ENCODE measurements at places on chromosomes 2 and 18.

GRCh38 chr2:30267161-30267975 is 36.0 kb downstream of the LBH start:
- no peak overlapping the region for H3K4me3 ChIP-seq
- no peak for DNase-seq
- no peaks in the 10 kb centered on the region for H3K36me3 ChIP-seq
- no peak overlapping the region for H3K27ac ChIP-seq
- H3K4me1 ChIP-seq, result no peaks in the 10 kb centered on the region

- H3K27me3 ChIP-seq, result no peaks in the 10 kb centered on the region
- H3K27ac ChIP-seq, result no peak overlapping the region
- H3K4me1 ChIP-seq, result no peaks in the 10 kb centered on the region
Measured at GRCh38 chr2:176039375-176039774, 37.3 kb upstream of the LNPK start.

GRCh38 chr2:179139506-179139905 is 89.6 kb upstream of the CCDC141 start:
- H3K4me1 ChIP-seq, result no peaks in the 10 kb centered on the region
- H3K4me3 ChIP-seq, result no peak overlapping the region
- no peaks in the 10 kb centered on the region for H3K27me3 ChIP-seq

GRCh38 chr2:106759966-106760365 is 126.0 kb downstream of the ST6GAL2 start:
- H3K27me3 ChIP-seq, result no peaks in the 10 kb centered on the region
- H3K4me3 ChIP-seq, result no peak overlapping the region
- H3K27ac ChIP-seq, result no peak overlapping the region
- DNase-seq, result no peak

- no peak overlapping the region for H3K27ac ChIP-seq
- H3K36me3 ChIP-seq, result no peaks in the 10 kb centered on the region
- no peaks in the 10 kb centered on the region for H3K27me3 ChIP-seq
- DNase-seq, result no peak
- no peaks in the 10 kb centered on the region for H3K4me1 ChIP-seq
Measured at GRCh38 chr2:236317938-236318396, 53.8 kb upstream of the ASB18 start.

DNA sequence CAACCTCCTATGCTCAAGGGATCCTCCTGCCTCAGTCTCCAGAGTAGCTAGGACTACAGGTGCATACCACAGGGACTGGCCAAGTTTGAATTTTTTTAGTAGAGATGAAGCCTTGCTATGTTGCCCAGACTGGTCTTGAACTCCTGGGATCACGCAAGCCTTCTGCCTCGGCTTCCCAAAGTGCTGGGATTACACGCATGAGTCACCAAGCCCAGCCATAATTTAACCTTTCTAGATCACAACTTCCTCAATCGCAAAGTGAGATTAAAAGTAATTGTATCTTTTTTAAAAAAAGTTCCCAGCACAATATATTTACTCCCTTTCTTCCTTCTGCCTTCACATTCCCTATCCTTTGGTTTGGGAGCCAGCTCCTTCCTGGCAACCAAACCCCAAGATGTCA is 5.8 kb upstream of the PPP1CB start:
- no peak overlapping the region for H3K4me3 ChIP-seq
- H3K27me3 ChIP-seq, result no peaks in the 10 kb centered on the region
- peaks cover 9% of the 10 kb centered on the region for H3K4me1 ChIP-seq
- no peaks in the 10 kb centered on the region for H3K36me3 ChIP-seq
- no peak overlapping the region for H3K27ac ChIP-seq

DNA sequence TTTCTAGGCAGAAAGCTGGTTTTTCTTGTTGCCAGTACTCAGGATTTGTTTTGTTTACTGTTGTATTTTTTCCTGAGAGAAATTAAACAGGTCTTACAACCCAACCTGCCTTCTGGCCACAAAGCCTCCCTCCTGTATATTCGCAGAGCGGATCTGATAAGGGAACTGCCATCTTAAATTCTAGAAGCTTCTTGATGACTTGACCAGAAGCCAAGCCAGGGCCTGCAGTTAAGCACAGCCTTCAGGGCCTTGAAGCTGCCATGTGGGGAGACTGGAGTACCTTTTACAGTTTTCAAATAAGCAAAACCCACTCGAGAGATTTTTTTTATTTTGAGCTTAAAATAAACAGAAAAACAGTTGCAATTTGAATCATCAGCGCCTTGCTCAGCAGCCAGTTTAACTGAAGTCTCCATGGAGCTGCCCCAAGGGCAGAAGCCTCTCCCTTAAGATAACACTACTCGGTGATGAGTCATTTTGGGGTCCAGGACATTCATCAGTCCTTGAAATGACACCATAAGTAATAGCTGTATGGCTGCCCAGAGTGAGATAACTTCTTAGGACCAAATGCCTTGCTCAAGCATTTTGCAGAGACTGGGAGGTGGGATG is 51.5 kb upstream of the PHLPP1 start:
- no peak overlapping the region for H3K27ac ChIP-seq
- no peaks in the 10 kb centered on the region for H3K36me3 ChIP-seq
- no peaks in the 10 kb centered on the region for H3K27me3 ChIP-seq

- peaks cover 9% of the 10 kb centered on the region for H3K4me1 ChIP-seq
- no peaks in the 10 kb centered on the region for H3K36me3 ChIP-seq
- H3K27ac ChIP-seq, result no peak overlapping the region
Measured at GRCh38 chr2:73907840-73908452, 15.1 kb downstream of the ACTG2 start.

DNA sequence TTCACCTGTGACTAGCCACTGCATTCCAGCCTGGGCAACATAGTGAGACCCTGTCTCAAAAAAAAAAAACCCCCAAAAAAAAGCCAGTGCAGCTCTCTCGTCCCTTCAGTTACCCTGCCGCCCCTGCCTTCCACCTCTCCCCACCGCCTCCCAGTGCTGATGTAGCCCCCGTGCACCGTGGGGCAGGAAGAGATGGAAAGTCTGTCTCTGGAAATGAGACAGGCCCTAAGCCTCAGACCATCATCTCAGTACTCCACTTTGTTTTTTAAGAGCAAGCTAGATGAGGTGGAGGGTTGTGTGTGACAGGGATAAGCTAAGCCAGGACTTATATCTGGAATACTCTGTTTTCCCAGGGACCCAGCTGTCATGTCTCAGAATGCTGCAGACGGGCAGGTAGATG is 32.0 kb downstream of the MERTK start:
- H3K36me3 ChIP-seq, result no peaks in the 10 kb centered on the region
- H3K27me3 ChIP-seq, result no peaks in the 10 kb centered on the region
- no peak for DNase-seq
- no peak overlapping the region for H3K4me3 ChIP-seq
- peaks cover 3% of the 10 kb centered on the region for H3K4me1 ChIP-seq
- no peak overlapping the region for H3K27ac ChIP-seq

- H3K36me3 ChIP-seq, result no peaks in the 10 kb centered on the region
- no peaks in the 10 kb centered on the region for H3K27me3 ChIP-seq
- H3K4me3 ChIP-seq, result no peak overlapping the region
- H3K27ac ChIP-seq, result no peak overlapping the region
- H3K4me1 ChIP-seq, result no peaks in the 10 kb centered on the region
Measured at GRCh38 chr2:232375164-232375563, 3.4 kb upstream of the ALPP start.

- H3K27ac ChIP-seq, result no peak overlapping the region
- no peaks in the 10 kb centered on the region for H3K27me3 ChIP-seq
- DNase-seq, result no peak
- no peaks in the 10 kb centered on the region for H3K36me3 ChIP-seq
- no peak overlapping the region for H3K4me3 ChIP-seq
Measured at GRCh38 chr2:141109633-141110032, 1021.2 kb downstream of the LRP1B start.

DNA sequence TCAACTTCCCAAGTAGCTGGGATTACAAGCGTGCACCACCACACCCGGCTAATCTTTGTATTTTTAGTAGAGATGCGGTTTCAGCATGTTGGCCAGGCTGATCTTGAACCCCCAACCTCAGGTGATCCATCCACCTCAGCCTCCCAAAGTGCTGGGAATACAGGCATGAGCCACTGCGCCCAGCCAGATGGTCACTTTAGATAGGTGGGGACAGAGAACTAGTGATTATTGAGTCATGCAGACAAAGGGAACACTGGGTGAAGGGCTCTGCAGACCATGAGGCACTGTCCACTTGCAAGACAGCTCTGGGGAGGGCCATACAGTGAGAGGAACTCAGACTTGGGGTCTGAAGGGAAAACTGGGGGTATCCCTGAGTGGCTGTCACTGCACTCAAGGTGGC is 58.4 kb upstream of the POMC start:
- H3K4me3 ChIP-seq, result no peak overlapping the region
- no peak for DNase-seq
- no peaks in the 10 kb centered on the region for H3K4me1 ChIP-seq
- H3K27me3 ChIP-seq, result no peaks in the 10 kb centered on the region
- no peak overlapping the region for H3K27ac ChIP-seq

- H3K4me1 ChIP-seq, result peaks cover 13% of the 10 kb centered on the region
- H3K27me3 ChIP-seq, result peaks cover 12% of the 10 kb centered on the region
- H3K27ac ChIP-seq, result no peak overlapping the region
- no peaks in the 10 kb centered on the region for H3K36me3 ChIP-seq
- no peak overlapping the region for H3K4me3 ChIP-seq
Measured at GRCh38 chr2:231930593-231931281, 4.5 kb upstream of the NPPC start.

- no peaks in the 10 kb centered on the region for H3K4me1 ChIP-seq
- H3K4me3 ChIP-seq, result no peak overlapping the region
- H3K27ac ChIP-seq, result no peak overlapping the region
- H3K27me3 ChIP-seq, result no peaks in the 10 kb centered on the region
- DNase-seq, result no peak
Measured at GRCh38 chr2:224137208-224137607, 98.1 kb upstream of the SERPINE2 start.

DNA sequence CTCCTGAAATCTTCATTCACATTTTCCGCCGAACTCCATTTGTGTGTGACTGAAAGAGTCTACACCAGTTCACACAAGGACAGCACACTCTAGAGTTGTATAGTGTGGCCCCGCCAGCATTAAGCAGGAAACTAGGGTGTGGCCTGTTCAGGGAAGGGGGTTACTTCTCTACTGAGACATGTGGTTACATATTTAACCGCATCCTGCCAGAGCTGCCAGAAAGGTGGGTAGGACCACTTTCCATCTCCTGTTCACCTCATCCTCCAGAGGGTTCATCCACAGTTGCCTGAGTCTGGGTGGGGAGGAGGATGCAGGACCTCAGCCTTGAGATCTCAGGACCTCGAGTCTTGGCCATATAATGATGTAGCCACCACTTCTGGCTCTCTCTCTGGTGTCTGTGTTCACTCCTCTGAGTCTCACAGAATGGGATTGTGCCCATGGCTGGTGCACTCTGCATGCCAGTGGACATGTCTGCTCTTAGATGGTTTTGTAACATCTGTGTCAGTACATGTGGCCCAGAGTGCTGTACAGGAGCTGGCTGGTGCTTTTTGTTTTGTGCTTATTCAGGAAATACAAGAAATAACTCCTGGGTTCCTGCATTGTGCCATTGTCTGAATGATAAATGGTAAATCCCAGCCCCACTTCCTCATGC is 7.7 kb upstream of the SP140L start:
- DNase-seq, result no peak
- no peak overlapping the region for H3K4me3 ChIP-seq
- no peaks in the 10 kb centered on the region for H3K27me3 ChIP-seq
- H3K27ac ChIP-seq, result no peak overlapping the region

- H3K4me3 ChIP-seq, result no peak overlapping the region
- no peaks in the 10 kb centered on the region for H3K4me1 ChIP-seq
- no peaks in the 10 kb centered on the region for H3K27me3 ChIP-seq
- no peak for DNase-seq
Measured at GRCh38 chr2:98634406-98635092, 26.2 kb downstream of the UNC50 start.

DNA sequence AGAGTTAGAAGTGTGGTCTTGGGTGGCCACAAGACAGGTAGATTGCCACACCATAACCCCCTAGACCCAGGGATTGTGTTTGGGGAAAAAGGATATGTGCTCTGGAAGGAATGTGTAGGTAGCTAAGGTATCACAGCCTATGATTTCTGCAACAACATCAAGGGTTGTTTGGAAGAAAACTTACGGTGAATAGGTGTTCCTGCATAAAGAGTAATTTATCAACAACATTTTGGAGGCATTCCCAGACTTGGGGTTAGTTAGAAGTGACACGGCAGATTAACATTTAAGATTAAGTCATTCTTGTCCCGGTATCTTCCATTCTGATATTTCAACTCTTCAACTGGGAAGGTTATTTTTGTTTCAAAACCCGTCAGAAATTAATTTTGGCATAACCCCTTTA is 65.5 kb downstream of the SPP2 start:
- no peak overlapping the region for H3K4me3 ChIP-seq
- DNase-seq, result no peak
- H3K36me3 ChIP-seq, result no peaks in the 10 kb centered on the region
- H3K27me3 ChIP-seq, result no peaks in the 10 kb centered on the region
- no peak overlapping the region for H3K27ac ChIP-seq
- no peaks in the 10 kb centered on the region for H3K4me1 ChIP-seq

GRCh38 chr2:239188536-239188935 is 212.3 kb downstream of the HDAC4 start:
- H3K4me1 ChIP-seq, result no peaks in the 10 kb centered on the region
- no peak overlapping the region for H3K4me3 ChIP-seq
- no peak for DNase-seq
- no peaks in the 10 kb centered on the region for H3K27me3 ChIP-seq
- H3K36me3 ChIP-seq, result peaks cover 2% of the 10 kb centered on the region
- H3K27ac ChIP-seq, result no peak overlapping the region

DNA sequence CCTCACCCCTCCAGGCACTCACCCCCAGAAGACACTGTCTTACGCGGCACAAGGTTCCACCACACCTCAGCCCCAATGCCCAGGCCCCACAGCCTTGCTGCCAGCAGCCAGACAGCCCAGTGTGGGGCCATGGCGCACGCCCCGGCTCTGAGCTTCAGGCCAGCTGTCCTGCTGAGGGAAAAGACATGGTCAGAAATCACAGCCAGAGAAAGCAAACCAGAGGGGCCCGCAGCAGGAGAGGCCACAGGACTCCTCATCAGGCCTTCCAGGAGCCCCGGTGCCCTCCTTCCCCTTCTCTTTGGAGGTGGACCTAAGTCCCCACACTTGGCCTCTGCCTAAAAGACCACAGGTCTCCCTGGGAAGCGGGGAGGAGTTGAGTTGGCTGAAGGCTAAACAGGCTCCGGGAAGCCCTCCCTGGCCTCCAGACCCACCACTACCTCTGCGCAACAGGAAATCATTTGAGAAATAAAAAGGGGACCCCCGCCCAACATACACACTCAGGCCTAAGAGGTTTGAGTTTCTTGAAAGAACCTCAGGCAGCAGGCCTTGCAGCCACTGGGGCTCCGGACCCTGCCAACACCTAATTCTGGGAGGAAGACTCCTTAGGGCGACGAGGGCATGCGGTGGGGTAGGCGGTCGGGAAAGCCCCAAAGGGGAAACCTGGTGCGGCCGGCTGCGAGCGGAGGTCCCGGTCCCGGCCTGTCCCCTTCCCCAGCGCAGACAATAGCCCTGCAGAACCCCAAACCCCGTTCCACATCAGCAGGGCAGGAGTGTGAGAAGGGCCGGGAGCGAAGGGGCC is 1.9 kb downstream of the SEMA4C start:
- no peaks in the 10 kb centered on the region for H3K4me1 ChIP-seq
- peaks cover 18% of the 10 kb centered on the region for H3K36me3 ChIP-seq
- H3K4me3 ChIP-seq, result peak overlapping the region; percentile 65
- no peaks in the 10 kb centered on the region for H3K27me3 ChIP-seq
- peak; percentile 77 for DNase-seq
